ENCODE measurements at places on chromosomes 5 and 9. TPM values are rescaled to one million over a fixed set of nuclear protein-coding genes. Genes with fewer than 3 reads are reported as not detected.

Gene CCNO
- 0.19 TPM for total RNA-seq

Gene PCDHGA4
- 7.9 TPM for total RNA-seq

Gene C1QTNF3
- total RNA-seq = 15.6 TPM

GRCh38 chr5:7976411-7977190 is 107.7 kb downstream of the MTRR start:
- no peak for DNase-seq

DNA sequence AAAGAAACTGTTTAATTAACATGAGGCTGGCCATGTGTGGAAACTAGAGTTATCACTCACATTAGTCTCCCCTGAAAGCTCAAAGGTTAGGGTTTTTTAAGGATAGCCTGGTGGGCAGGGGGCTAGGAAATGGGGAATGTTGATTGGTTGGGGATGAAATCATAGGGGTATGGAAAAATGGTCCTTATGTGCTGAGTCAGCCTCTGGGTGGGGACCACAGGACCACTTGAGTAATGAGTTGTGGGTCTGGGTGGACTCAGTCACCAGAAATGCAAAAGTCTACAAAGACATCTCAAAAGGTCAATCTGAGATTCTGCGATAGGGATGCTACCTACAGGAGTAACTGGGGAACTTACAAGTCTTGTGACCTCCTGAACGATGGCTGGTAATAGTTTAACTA is 362.8 kb downstream of the DMAC1 start:
- DNase-seq = no peak

DNA sequence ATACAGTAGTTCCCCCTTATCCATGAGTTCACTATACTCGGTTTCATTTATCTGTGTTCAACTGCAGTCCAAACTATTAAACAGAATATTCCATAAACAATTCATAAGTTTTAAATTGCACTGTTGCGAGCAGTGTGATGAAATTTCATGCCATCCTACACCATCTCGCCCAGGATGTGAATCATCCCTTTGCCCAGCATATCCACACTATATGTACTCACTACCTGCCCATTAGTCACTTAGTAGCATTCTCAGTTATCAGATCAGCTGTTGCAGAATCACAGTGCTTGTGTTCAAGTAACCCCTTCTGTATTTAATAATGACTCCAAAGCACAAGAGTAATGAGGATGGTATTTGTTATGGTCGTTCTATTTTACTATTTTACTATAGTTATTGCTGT is 51.5 kb downstream of the SHOC1 start:
- no peak for DNase-seq

- DNase-seq = no peak
Measured at GRCh38 chr5:94698197-94698596, 79.7 kb downstream of the SLF1 start.

DNA sequence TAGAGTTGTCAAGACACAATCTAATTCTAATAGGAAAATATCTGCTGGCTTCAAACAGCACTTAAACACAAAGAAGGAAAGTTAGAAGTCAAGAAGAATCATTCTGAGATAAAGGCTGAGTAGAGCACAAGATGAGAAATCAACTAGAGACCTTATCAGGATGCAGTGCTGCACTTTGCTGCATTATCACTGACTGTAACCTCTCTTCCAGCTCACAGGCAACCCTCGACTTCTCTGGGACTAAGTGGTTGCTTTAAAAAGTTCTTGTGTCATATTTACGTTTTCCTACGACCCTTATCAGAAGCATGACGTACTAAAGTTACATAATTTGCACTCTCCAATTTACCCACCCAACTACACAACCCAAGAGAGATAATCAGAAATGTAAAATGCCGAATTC is 176.1 kb downstream of the MLLT3 start:
- no peak for DNase-seq

- DNase-seq = no peak
Measured at GRCh38 chr5:122236270-122237040, 75.6 kb upstream of the SNCAIP start.
